ENCODE measurements at places on chromosomes 6 and 20. TPM values are rescaled to one million over a fixed set of nuclear protein-coding genes. Genes with fewer than 3 reads are reported as not detected.

The RMND1 gene
- total RNA-seq = 55.7 TPM

The SPAG4 gene
- 3.2 TPM for total RNA-seq

DNA sequence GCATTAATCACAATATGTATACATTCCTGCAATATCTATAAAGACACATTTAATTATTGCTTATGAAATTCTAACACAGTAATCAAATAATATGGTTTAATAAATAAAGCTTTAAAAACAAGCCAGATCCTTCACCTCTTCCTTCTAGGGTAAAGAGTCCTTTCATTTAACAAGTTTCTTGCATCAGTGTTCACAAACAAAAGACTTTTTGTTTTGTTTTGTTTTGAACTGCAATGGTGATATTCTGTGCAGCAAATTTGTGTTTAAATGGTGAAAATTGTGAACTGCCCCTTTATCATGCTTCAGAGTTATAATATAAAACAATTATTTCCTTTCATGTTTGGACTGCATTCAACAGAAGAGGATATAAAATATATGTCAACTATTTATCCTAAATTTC lies 177.3 kb downstream of the EPHA7 start:
- H3K36me3 ChIP-seq = no peaks in the 10 kb centered on the region
- DNase-seq = no peak
- no peaks in the 10 kb centered on the region for H3K27me3 ChIP-seq
- no peak overlapping the region for H3K4me3 ChIP-seq
- H3K27ac ChIP-seq = no peak overlapping the region

GRCh38 chr20:60213126-60213893 lies 255.1 kb downstream of the CDH26 start:
- H3K36me3 ChIP-seq = no peaks in the 10 kb centered on the region
- H3K4me1 ChIP-seq = no peaks in the 10 kb centered on the region
- no peak overlapping the region for H3K27ac ChIP-seq
- H3K27me3 ChIP-seq = no peaks in the 10 kb centered on the region
- DNase-seq = no peak

DNA sequence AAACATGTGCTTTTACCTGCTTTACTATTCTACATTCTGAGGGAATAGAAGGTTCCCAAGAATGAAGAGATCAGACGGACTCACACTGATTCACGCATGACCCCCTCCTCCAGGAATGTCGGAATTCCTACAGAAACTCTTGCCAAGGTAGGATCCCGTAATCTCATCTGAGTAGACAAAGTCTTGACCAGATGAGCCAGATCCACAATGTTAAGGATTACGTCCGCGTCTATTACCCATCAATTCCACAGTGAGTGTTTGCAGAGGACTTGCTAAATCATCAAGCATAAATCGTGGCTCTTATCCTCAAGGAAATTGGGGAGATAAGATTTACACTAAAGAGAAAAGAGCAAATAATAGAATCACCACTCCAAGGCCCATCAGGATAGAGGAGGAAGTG lies 245.9 kb upstream of the FOXQ1 start:
- no peaks in the 10 kb centered on the region for H3K27me3 ChIP-seq
- no peak overlapping the region for H3K27ac ChIP-seq
- no peak for DNase-seq
- no peak overlapping the region for H3K4me3 ChIP-seq

All from osteoblast (primary cell).